ENCODE measurements at places on chromosomes 16 and 17.

DNA sequence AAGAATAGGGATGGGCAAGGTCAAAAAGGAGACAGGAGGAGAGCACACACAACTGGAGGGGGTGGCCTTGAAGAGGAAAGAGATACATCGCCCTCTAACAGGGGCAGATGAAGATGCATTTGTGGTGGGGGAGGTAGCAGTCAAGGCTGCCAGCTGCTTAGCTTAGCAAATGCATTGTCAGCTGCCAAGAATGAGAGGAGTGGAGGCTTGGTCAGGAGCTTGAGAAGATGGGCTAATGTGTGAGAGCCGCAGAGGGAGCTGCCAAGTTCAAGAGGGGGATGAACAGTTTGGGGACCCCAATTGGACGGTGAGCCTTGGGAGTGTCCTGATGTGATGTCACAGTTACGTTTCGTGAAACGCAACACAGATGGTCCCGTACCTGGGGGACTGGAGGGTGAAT, 28.9 kb upstream of the GNA13 start:
- no peak for DNase-seq

DNA sequence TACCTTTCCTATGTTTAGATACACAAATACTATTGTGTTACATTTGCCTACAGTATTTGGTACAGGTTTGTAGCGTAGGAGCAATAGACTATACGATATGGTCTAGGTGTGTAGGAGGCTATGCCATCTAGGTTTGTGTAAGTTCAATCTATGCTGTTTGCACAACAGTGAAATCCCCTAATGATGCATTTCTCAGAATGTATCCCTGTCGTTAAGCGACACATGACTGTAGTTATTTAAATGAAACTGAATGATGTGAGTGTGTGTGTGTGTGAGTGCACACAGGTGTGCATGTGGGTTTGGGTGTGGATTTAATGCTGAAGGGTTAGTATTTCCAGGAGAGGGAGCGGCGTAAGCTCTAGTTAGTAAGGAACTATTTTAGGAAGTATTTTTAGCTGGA, 34.6 kb upstream of the SMIM36 start:
- no peak for DNase-seq

DNA sequence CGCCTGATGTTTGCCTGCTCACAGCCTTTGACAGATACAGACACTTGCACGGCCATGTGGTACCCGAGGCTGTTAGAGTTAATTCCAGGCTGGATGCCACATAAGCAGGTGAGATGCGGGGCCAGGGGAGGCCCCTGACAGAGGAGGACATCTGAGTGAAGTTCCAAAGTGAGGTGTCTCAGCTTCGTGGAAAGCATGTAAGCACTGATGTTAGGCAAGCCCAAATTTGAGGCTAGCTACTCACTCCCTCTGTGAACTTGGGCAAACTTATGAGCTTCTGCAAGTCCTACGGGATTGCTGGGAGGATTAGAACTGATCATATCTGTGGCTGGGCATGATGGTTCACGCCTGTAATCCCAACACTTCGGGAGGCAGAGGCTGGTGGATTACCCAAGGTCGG, 39.3 kb upstream of the MARCHF10 start:
- DNase-seq, result no peak

- DNase-seq, result no peak
Measured at GRCh38 chr17:8485491-8485890, 49.8 kb downstream of the NDEL1 start.

GRCh38 chr16:62853887-62854286, 817.6 kb upstream of the CDH8 start:
- no peak for DNase-seq

- DNase-seq, result no peak
Measured at GRCh38 chr17:48335858-48336500, 94.0 kb downstream of the SKAP1 start.

DNA sequence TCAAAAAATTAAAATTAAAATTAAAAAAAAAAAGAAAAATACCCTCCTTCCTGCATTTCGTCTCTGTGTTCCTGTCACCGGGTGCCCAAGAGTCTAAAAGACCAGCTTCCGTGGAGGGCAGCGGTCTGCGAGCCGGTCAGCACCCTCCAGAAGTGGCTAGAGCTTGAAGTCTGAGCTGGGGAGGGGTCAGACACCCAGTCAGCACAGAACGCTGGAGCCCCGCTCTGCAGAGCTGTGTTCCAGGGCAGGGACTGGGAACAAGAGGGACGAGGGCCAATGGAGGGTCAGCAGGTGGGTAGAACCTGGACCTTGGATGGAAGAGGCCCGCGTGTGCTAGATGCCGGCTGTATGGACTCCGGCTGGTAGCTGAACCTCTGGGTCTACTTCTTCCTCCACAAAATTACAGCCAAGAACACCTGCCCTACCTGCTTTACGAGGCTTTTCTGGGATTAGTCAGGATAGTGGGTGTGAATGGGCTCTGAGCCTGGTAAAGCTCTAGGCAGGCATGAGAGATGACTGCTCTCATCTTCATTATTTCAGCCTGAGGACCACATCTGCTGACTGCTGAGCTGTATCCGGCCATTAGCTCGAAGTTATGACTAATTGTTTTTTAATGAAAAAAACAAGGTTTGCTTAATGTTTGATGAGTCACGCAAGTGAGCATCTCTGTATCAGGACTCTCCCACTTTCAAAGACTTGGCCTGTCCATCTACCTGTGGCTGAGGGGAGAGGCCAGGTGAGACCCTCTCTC, 5.9 kb downstream of the TRPV1 start:
- no peak for DNase-seq

Measured in transverse colon (tissue), 4 donors.